ENCODE measurements at places on chromosomes 2 and 18. TPM values are rescaled to one million over a fixed set of nuclear protein-coding genes. Genes with fewer than 3 reads are reported as not detected.

PSMA8 gene
- not detected for total RNA-seq

GRCh38 chr18:74796841-74797576 lies 199.3 kb downstream of the ZNF407 start:
- peak; percentile 10 for DNase-seq

DNA sequence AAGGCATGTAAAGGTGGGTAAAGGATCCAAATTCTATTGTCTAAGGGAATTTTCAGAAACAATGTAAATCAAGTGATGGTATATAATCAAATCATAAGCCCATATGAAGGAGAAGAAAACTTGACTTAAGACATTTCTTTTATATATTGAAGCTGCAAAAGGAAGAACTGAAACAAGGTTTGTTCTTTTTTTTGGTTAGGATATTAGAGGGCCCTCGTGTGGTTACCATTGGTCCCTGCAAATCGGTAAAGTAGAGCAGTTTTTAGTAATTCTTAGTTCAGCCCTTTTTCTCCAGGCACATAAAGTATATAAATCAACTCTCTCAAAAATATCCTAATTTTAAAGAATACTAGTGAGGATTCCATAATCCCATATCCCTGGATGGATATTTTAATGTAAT lies 105.6 kb upstream of the STK17B start:
- no peak for DNase-seq

GRCh38 chr2:70932631-70933230 lies 3.0 kb upstream of the ATP6V1B1 start:
- no peak for DNase-seq

SOWAHC gene
- total RNA-seq: 0.34 TPM

DNA sequence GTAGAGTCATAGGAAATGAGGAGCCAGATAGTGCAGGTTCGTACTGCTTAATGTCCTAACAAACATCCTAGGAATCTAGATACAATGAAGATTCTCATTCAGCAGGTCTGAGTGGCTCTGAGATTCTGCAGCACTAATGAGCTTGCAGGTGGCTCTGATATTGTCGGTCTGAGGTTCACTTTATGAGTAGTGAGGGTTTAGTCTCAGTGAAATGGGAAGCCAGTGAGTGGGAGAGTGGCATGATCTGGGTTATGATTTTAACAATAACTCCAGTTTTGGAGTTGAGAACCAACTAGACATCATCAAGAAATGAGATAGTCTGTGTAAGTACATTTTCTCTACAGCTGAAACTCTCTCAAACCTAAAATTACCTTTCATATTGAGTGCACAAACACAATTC lies 166.8 kb upstream of the SP5 start:
- DNase-seq: no peak

GRCh38 chr2:42685303-42685702 lies 78.6 kb downstream of the OXER1 start:
- no peak for DNase-seq

ANO7 gene
- total RNA-seq: 1.1 TPM

DNA sequence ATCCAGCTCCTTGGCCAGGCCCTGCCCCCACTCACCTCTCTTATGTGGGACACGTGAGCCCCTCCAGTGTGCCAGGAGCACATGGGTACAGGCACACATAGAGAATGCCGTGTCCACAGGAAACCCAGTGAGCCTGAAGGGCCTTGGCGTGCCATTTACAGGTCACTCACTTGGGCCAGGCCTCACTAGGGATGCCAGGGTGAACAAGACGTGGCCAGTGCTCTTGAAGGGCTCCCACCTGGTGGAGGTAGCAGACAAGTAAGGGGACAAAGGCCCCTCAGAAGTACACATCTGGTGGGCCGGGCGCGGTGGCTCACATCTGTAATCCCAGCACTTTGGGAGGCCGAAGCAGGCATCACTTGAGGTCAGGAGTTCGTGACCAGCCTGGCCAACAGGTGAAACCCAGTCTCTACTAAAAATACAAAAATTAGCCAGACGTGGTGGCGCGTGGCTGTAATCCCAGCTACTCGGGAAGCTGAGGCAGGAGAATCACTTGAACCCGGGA lies 15.1 kb upstream of the C1QL2 start:
- no peak for DNase-seq

- DNase-seq: no peak
Measured at GRCh38 chr2:161128885-161129284, 31.3 kb upstream of the TANK start.

DNAH6 gene
- total RNA-seq: under 0.01 TPM

DNA sequence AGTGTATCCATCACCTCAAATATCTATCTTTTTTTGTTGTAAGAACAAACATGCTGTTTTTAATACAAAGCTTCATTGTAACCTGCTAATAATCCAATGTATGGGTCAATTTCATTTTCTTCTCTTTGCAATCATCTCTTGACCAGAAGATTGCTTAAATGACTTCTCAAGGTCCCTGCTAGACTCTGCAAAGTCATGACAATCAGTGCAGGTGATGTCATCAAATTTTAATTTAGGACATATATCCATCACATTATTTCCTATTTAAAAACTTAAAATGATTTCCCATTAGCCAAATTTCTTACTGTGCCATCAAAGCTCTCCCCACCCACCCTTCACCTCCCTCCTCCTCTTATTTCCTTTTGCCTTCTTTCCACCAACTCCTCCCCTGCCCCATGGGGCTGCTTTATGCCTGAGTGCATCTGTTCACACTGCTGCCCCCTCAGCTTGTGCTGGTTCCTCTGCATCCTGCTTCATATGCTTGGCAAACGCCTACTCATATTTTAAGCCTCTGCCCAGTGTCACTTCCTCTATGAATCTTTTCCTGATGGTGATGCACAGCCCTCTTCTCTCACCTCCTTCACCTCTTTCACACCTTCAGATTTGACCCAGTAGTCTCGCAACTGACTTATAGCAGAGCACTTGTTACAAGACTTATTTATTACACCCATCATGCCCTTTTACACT lies 20.3 kb downstream of the PLEK start:
- DNase-seq: no peak

SAP130 gene
- 3.9 TPM for total RNA-seq

Data from G401 (cell line).